ENCODE measurements at places on chromosomes 5 and 9. TPM values are rescaled to one million over a fixed set of nuclear protein-coding genes. Genes with fewer than 3 reads are reported as not detected.

DNA sequence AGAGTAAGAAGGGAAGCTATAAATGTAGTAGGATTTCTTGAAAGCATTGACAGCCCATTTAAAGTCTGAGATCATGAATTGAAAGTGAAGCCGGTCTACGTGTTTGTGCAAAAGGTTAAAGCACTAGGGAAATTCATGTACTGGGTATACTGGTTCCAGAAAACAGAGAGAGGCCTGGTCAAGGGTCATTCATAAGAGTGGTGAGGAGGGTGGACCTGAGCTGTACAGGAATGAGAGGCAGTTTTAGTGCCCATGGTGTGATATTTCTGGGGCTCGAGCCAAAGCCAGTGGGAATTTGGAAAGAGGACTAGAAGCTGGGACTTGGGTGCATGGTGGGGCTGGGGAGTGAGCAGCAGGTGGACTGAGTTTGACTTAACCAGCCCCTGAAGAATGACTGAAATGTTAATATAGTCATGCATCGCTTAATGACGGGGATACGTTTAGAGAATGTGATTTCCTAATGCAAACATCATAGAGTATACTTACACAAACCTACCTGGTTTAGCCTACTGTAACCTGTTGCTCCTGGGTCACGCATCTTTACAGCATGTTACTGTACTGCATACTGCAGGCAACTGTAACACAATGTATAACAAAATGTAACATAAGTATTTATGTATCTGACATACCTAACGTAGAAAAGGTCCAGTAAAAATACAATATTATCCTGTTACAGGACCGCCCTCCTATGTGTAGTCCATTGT, 173.0 kb downstream of the MAST4 start:
- H3K27ac ChIP-seq, result no peak overlapping the region
- H3K27me3 ChIP-seq, result no peaks in the 10 kb centered on the region
- H3K4me1 ChIP-seq, result no peaks in the 10 kb centered on the region
- H3K36me3 ChIP-seq, result no peaks in the 10 kb centered on the region
- H3K4me3 ChIP-seq, result no peak overlapping the region

The LCN15 gene
- not detected for total RNA-seq

The UNC5A gene
- not detected for total RNA-seq

DNA sequence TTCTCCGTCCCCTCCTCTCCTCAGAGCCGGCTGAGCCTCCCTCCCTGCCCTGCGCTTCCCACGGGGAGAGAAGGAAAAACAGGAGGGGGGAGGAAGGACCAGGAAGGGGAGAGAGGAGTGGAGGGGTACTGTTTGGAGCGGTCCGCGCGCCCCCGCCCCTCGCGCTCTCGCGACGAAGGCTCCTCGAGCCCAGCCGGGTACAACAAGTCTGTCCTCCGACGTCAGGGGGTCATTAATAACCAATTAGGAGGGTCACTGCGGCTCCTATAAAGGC, 480 bp upstream of the PRDM12 start:
- H3K4me1 ChIP-seq, result peaks cover 77% of the 10 kb centered on the region
- no peaks in the 10 kb centered on the region for H3K36me3 ChIP-seq
- no peak for DNase-seq
- H3K27ac ChIP-seq, result no peak overlapping the region
- H3K27me3 ChIP-seq, result peaks cover 65% of the 10 kb centered on the region

The GABRA1 gene
- total RNA-seq, result 0.92 TPM

GRCh38 chr5:79075646-79076426, 6.3 kb downstream of the BHMT2 start:
- no peak overlapping the region for H3K4me3 ChIP-seq
- H3K27me3 ChIP-seq, result no peaks in the 10 kb centered on the region
- H3K27ac ChIP-seq, result no peak overlapping the region
- DNase-seq, result no peak
- no peaks in the 10 kb centered on the region for H3K4me1 ChIP-seq
- H3K36me3 ChIP-seq, result no peaks in the 10 kb centered on the region

The CTXN3 gene
- not detected for total RNA-seq

The MAP1B gene
- 10.4 TPM for total RNA-seq

The DNAH5 gene
- 2.3 TPM for total RNA-seq

DNA sequence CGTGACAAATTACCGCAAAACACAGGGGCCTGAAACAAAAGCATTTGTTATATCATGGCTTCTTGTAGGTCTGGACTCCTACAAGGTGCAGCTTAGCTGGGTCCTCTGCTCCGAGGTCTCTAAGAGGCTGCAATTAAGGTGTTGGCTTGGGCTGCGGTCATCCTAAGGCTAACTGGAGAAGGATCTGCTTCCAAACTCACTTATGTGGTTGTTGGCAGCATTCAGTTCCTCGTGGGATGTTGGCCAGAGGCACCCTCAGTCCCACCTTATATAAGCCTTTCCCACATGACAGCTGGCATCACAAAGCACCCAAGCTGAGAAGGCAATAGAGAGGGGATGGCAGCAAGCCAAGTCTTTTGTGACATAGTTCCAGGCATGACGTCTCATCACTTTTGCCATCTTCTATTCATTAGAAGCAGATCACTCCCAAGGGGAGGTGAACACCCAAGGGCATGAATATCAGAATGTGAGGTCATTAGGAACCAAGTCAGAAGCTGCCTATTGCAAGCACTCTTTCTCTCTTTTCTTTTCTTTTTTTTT, 47.9 kb upstream of the ZBTB43 start:
- H3K27ac ChIP-seq, result no peak overlapping the region
- no peak overlapping the region for H3K4me3 ChIP-seq
- peaks cover 58% of the 10 kb centered on the region for H3K27me3 ChIP-seq
- H3K36me3 ChIP-seq, result no peaks in the 10 kb centered on the region

DNA sequence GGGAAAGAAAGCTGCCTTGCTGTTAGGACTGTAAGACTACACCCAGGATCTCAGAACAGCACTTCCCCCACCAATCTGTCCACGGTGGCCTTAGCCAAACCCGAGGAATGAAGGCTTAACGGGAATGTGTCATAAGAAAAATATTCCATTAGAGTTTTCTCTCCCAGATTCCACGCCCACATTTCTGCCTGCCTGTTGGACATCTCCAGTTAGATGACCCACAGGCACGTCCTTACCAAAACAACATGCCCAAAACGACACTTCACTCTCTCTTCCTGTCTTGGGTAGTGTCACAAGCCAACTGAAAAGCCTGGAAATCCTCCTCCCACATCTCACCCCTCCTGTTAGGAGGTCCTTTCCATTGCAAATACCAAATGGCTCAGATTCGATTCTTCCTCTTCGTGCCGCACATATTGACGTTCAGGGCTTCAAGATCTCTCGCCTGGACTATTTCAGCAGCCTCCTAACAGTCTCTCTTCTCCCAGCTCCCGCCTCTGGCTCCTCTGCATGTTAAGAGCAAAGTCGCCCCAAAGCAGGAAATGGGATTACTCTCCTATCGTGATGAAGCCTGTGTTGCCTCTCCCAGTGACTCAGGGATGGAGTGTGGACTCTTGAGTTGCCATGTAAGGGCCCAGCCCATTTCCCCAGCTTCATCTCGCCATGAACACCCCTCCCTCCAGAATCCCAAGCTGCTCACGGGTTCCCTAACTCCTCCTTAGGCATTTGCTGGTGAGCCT, 159.3 kb downstream of the NR3C1 start:
- H3K4me1 ChIP-seq, result peaks cover 16% of the 10 kb centered on the region
- H3K27ac ChIP-seq, result peak overlapping the region; percentile 28
- H3K36me3 ChIP-seq, result no peaks in the 10 kb centered on the region
- DNase-seq, result peak; percentile 87

The SLC36A2 gene
- total RNA-seq, result not detected

Data from stomach (tissue), 19 donors.